ENCODE measurements at places on chromosomes 5 and 9.
A peak's percentile ranks its signal among the peaks of the same experiment; 100 is the strongest.

- no peak for DNase-seq
Measured at GRCh38 chr9:126504977-126505455, 108.7 kb upstream of the LMX1B start.

- no peak for DNase-seq
Measured at GRCh38 chr5:39767916-39768315, 343.1 kb upstream of the DAB2 start.

GRCh38 chr5:73638344-73639095 lies 12.5 kb downstream of the ARHGEF28 start:
- DNase-seq: no peak

DNA sequence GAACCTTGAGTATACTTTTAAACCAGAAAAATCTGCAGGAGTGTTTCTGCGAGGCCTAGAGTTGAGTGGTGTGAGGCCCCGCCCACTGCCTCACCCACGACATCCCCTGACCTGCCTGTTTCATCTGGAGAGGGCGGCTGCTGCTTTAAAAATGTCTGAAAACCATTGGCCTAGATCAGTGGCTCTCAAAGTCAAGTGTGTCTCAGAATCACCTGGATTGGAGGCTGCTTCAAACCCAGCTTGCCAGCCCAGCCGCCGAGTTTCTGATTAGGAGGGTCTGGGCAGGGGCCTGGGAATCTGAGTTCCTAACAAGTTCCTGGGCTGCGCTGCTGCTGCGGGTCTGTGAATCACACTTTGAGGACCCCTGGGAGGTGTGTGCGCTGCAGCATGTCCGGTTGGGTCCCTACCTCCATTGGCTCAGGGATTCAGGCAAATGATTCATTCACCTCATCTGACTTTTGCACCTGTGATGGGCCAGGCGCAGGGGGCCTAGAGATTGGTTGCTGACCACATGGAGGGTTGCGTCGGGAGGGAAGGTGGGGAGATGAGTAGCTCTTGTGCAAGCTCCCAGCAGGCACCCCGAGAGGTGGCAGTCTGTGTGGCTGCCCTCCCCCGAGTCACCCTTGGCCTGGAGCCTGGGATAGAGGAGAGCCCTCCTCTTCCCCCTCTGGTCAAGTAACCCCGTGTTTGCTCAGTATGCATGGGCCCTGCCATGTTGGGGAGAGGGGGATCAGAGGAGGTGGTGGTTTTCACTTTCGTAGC lies 27.6 kb upstream of the HMCN2 start:
- peak; percentile 17 for DNase-seq

DNA sequence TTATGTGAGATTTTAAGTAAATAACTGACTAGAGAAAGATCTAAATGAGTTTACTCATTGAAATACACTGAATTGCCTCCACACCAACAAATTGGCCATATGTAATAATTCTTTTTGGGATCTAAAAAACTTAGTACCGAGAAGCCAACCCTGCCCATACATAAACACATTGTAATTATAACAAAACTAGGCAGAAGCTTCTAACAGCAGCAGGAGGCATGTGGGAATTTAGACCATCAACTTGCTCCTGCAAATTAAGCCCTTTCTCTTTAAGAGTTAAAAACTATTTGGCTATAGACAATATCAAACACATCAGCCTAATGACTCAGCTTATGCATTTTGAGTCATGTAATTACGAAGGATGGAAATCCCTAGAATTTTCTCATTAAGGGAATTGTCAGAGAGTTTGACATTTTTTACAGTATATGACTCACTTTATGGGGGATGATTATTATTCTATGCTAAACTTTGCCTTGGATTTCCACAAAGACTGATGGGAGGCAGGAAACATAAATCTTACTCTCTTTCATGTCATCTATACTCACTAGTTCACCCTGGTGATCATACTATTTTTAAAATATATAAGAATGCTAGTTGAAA lies 1.0 kb downstream of the IL7R start:
- DNase-seq: no peak

GRCh38 chr5:97657239-97657638 lies 474.2 kb upstream of the RIOK2 start:
- DNase-seq: no peak

GRCh38 chr5:162248107-162248713 lies 180.6 kb downstream of the GABRG2 start:
- peak; percentile 91 for DNase-seq

DNA sequence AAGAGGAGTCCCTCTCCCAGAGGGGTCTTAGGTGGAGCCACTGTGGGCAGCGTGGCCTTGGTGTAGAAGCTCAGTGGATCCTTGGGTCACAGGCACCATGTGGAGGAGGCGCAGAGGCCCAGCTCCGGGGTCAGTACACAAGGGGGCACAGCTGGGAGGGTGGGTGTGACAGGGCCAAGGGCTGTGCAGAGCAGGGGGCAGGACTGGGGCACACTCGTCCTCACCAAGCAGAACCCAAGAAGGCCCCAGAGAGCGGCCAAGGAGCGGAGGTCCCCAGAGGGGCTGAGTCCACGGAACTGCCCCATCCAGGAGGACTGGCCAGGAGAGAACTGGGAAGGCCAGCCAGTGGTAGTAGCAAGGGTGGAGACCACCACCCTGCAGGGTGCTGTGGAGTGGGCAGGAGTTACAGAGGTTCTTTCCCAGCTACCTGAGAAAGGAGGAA lies 2.5 kb upstream of the LPCAT1 start:
- no peak for DNase-seq

DNA sequence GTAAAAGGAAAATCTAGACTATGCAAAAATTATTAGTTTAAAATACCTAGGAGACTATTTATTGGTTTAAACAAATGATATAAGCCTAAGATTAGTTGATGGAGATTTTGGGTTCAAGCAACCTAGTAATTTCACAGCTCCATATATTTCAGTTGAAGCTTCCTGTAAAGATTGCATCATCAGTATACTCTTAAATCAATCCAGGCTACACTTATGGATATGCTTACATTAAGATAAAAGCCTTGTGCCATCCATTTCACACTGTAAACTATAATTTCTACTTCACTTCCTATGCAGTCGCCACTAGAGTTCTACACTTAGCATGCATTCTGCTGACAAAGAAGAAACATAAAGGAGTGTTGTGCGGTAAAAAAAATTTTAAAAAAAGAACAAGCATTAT lies 7.3 kb upstream of the LIX1 start:
- DNase-seq: no peak

- no peak for DNase-seq
Measured at GRCh38 chr5:6383376-6383775, 5.0 kb upstream of the MED10 start.

- peak; percentile 54 for DNase-seq
Measured at GRCh38 chr9:89410641-89411350, 87.1 kb downstream of the SEMA4D start.

DNA sequence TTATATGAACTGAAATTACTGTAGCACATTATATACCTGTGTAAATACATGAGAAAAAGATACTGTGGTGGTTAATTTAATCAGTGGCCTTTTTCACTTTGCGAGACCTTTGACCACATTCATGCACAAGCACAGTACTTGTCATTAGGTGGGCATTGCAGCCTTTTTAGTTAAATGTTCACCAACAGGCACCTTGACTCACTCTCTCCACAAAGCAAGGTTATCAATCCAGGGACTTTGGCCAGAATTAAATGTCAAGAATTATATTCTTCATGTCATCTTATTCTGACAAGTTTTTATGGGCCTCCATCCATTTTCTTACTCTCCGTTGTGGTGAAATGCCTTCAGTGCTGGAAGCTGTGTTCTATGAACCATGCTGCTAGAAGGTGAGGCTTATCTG lies 72.2 kb downstream of the AOPEP start:
- no peak for DNase-seq

GRCh38 chr9:18676525-18676924 lies 202.6 kb downstream of the ADAMTSL1 start:
- DNase-seq: no peak

All from GM23338 (cell line).